ENCODE measurements at places on chromosomes 7 and 10.

DNA sequence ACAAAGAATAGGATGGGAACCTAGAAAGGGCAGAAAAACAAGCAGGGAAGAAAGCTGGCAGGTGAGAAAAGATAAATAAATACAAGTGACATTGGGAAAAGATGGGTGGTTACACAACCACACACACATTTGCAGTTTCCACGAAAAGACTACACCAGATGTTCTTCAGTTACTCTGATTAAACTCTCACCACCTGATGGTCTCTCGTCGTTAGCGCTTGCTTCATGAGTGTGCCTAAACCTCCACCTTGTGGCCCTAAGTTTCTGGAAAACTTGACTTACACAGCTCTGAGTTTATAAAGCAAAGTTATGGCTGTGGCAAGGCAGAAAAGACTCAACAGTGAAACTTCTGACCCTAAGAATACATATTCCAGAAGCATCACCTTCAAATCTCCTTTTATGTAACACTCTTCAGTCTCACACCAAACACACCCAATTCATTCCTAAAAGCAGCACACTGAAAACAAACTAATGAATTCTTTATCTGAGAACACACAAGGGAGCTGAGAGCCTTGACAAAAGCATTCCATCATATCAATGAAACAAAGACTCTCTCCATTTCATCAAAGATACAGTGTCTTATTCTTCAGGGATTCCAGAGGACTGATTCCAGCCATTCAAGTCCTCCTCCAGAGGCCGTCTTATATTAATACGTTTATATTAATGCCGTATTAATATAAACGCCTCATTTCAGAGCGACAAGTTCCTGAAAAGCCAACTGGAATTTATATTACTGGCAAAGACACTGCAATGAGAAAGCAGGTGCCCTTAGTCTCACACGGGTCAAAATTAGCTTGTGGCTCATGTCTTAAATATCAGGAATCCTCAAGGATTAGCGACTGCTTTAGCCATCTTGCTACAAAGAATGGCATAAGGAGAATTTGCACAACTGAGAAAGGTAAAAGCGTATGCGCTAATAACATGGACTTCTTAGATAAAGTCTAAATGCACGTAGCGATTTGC lies 77.6 kb downstream of the RNF216 start:
- H3K27ac ChIP-seq, result no peak overlapping the region
- peaks cover 43% of the 10 kb centered on the region for H3K4me1 ChIP-seq
- H3K36me3 ChIP-seq, result peaks cover 40% of the 10 kb centered on the region
- DNase-seq, result no peak
- H3K4me3 ChIP-seq, result no peak overlapping the region

DNA sequence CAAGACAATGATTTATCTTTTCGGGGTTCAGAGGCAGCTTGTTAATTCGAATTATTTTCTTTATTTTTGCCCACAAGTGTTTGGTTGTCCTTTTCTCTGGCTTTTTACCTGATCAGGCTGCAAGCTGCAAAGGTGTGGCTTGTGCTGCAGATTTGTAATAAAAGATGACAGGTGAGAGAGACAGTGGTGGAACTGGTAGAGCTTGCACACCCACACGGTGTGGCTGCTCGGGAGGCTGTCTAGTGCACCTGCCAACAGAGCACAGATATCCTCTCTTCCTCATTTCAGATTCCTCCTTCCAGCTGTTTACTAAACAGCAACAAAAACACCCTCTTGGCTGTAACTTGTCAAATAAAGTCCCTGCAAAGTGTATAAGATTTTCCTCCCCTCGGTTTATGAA lies 9.2 kb downstream of the GJD4 start:
- peaks cover 29% of the 10 kb centered on the region for H3K27me3 ChIP-seq
- H3K4me1 ChIP-seq, result no peaks in the 10 kb centered on the region
- no peak overlapping the region for H3K27ac ChIP-seq
- no peaks in the 10 kb centered on the region for H3K36me3 ChIP-seq
- H3K4me3 ChIP-seq, result no peak overlapping the region

GRCh38 chr7:5406957-5407945 lies 16.4 kb downstream of the TNRC18 start:
- H3K4me1 ChIP-seq, result no peaks in the 10 kb centered on the region
- peaks cover 77% of the 10 kb centered on the region for H3K27me3 ChIP-seq
- no peak for DNase-seq
- H3K36me3 ChIP-seq, result no peaks in the 10 kb centered on the region
- H3K4me3 ChIP-seq, result no peak overlapping the region

- H3K27me3 ChIP-seq, result no peaks in the 10 kb centered on the region
- DNase-seq, result no peak
- H3K4me3 ChIP-seq, result no peak overlapping the region
- H3K27ac ChIP-seq, result no peak overlapping the region
- no peaks in the 10 kb centered on the region for H3K4me1 ChIP-seq
- no peaks in the 10 kb centered on the region for H3K36me3 ChIP-seq
Measured at GRCh38 chr7:121714559-121715303, 158.2 kb upstream of the PTPRZ1 start.

DNA sequence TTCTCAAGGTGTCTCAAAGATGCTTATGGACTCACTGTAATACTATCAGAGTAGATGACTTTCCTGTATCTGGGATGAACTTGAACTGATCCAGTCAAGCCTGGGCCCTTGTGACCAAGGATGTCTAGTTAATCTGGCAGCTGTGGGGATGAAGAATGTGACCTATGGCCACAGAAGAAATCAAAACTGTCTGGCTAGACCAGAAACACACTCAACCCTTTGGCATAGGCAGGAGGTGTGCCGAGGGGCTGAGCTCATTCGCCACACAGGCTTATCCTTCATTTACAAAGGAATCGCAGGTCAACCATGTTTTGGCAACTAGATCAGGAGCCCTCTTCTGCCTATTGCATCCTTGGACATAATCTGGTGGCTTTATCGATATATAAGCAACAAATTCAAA lies 110.6 kb downstream of the ATXN7L1 start:
- H3K27ac ChIP-seq, result no peak overlapping the region
- H3K4me3 ChIP-seq, result no peak overlapping the region
- H3K27me3 ChIP-seq, result peaks cover 19% of the 10 kb centered on the region
- no peak for DNase-seq
- no peaks in the 10 kb centered on the region for H3K36me3 ChIP-seq
- H3K4me1 ChIP-seq, result peaks cover 22% of the 10 kb centered on the region

- no peaks in the 10 kb centered on the region for H3K36me3 ChIP-seq
- peaks cover 4% of the 10 kb centered on the region for H3K27me3 ChIP-seq
- no peak for DNase-seq
- H3K4me3 ChIP-seq, result no peak overlapping the region
- H3K27ac ChIP-seq, result no peak overlapping the region
Measured at GRCh38 chr7:130286881-130287280, 6.1 kb upstream of the CPA4 start.

DNA sequence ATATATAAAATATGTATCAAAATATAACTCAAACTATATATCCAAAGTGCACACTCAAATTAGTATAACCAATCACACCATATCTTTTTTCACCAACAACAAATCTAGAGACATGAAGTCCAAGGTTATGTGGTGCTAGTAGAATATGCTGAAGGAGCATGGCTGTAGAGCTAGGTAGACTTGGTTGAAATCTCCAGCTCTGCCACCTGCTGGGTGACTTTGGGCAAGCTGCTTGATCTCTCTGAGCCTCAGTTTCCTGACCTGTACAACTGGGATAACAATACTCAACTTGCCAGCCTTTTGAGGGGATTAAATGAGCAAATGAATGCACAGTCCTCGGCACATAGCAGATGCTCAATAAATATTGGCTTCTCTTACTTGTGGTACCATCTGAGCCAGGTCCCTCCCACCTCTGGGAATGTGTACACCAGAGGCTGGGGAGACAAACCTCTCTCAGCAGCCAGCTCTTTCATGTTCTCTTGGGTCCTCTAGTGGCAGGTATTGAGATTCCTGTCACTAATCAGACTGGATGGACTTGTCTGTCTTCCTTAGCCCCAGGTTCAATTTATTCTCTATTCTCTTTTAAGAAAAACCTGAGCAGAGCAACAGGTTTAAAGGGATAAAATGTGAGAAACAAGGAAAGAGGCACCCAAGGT lies 94.3 kb upstream of the PDE1C start:
- DNase-seq, result no peak
- no peak overlapping the region for H3K27ac ChIP-seq
- no peaks in the 10 kb centered on the region for H3K27me3 ChIP-seq

DNA sequence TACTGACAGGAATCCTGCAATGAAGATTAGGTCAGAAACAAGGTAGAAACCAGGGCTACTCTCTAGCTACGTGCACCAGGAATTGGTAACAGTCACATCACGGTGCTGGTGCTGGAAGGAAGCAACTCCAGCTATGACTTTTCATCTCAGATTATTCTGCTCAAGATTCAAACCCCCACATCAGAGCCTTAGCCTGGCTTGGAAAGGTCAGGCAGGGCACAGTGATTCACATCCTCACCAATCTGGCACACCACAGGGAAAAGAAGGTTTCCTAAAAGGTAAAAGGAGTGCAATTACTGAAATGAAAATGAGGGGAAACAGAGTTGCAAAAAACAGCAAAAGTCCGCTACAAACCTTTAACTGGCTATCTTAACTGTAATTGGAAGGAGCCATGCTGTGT lies 240.2 kb upstream of the NPSR1 start:
- no peak for DNase-seq
- H3K27ac ChIP-seq, result no peak overlapping the region
- no peaks in the 10 kb centered on the region for H3K4me1 ChIP-seq
- H3K36me3 ChIP-seq, result no peaks in the 10 kb centered on the region
- no peaks in the 10 kb centered on the region for H3K27me3 ChIP-seq
- no peak overlapping the region for H3K4me3 ChIP-seq

Measured in activated naive CD4-positive, alpha-beta T cell treated with anti-CD3 and anti-CD28 coated beads, Interleukin-2, amount 10 ng/mL, durations not matched to agents 7 days and 5 days (primary cell).